CD4-positive, alpha-beta T cell treated with Interleukin-15 for 1 hour (primary cell): ENCODE measurements at places on chromosomes 1 and 21.

DNA sequence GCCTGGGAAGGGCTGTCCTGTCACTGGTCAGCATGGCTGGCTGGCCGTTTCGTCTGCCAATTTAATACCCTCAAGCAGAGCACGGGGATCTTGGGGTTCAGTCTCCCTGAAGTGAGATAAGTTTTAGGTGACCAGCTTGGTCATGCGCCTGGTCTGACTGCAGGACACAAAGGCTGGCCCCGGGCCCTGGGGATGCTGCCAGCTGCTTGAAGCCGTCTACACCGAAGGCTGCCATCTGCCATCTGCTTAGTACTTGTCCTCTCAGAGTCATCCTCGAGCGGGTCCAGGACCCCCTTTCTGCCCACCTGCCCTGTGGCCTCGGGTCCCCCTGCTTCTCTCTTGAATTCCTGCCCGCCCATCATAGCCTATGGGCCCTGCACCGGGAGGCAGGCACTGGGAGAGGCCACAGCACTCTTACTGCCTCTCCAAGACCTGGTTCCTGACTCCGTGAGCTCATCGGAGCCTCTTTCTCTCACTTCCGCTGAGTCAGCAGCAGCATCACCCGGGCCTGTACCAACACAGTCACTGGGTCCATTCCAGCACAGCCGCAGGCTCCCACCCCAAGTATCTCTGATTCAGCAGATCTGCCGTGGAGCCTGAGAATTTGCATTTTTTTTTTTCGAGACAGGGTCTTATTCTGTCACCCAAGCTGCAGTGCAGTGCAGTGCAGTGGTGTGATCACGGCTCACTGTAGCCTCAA, 7.0 kb downstream of the FBLIM1 start:
- DNase-seq = no peak

DNA sequence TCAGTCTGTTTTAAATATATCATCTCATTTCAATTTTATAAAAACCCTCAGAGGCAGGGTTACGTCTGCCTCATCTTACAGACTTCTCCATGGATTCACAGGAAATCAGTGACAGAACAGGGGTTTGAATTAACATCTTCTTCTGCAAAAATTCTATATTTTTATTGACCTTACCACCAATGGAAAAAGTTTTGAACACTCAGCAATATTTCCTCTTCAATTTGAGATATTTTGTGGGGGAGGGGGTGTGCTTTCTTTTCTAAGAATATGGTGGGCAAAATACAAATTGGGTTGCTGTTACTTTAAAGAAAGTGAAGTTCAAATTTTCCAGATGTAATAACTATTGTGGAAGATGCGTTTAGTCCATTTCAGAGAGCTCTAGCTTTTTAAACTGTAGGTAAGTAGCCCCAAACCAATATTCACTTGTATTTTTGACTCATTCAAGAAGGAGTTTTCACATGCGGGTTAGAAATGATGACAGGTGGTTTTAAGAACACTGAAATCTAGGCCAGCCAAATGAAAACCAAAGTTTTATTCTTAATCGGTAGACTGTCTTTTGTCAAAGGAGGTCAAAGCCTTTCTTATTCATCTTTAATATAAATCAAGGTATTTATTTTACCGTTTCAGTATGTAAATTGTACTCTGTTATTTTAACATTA, 17.4 kb downstream of the TGFB2 start:
- no peak for DNase-seq

GRCh38 chr1:227422581-227422980, 104.3 kb upstream of the CDC42BPA start:
- DNase-seq = no peak

- no peak for DNase-seq
These were observed 286.3 kb upstream of the LYPLAL1 start for GRCh38 chr1:218887141-218887925.

DNA sequence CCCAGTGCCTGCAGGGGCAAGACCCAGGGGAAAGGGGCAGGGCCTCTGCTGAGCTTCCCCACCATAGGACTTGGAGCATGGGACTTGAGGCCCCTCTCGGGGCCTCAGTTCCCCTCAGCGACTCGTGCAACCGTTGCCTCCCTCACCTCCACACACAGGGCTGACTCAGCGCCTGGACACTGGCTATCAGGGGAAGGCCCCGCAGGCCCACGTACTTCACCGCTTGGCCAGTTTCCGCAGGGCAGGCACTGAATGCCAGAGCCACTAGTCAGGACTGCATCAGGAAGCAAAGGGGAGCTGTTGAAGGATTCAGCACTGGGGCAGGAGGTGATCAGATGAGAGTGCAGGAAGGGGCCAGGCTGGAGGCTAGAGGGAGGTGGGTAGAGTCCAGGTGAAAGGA, 15.5 kb upstream of the FAM131C start:
- no peak for DNase-seq

DNA sequence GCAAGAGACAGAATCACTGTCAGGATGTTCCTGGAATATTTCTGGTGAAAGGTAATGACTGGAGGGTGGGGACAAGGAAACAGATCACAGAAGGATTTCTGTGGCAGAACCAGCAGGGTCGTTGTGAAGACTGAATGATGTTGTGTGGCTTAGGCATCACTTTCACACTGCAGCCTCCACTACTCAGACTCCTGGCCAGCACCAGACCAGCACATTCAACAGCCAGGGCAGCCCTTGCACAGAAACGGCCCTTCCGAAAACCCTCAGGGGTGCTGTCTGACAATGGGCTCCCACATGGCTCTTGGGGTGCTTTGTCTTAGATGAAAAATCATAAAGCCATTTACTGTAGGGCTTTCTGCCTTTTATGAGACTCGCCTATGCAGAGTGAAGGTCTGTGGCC, 3.8 kb upstream of the RAB7B start:
- no peak for DNase-seq

- no peak for DNase-seq
These were observed 1.1 kb downstream of the ZSWIM5 start for GRCh38 chr1:45205011-45205909.

- no peak for DNase-seq
These were observed 69.0 kb downstream of the PGBD5 start for GRCh38 chr1:230356869-230357794.

- DNase-seq = no peak
These were observed 3.0 kb downstream of the FUBP1 start for GRCh38 chr1:77975907-77976306.

DNA sequence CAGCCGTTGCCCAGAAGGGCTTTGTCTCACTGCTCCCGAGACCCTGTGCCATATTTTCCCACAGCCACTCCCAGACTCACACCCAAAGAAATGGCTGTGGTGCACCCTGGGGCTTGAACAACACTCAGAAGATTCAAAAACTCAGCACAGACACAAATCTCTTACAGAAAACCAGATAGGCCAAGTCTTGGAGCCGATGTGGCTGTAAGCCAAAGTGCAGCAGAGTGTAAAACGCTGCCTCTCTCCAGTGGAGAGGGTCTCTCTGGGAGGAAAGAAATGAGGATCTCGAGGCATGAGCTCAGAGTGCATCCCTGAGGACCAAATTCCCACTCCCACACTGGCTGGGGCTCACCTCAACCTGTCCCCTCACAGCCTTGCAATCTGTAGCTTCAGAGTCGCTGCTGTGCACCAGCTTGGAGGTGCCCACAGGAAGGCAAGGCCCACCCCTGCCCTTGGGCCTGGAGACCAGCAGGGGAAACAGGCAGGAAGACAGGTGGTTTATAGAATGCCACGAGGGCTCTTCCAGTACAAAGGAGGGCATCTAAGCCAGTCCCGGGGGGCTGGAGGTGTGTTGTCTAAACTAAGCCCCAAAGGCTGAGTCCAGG, 171.3 kb upstream of the AJAP1 start:
- DNase-seq = no peak

DNA sequence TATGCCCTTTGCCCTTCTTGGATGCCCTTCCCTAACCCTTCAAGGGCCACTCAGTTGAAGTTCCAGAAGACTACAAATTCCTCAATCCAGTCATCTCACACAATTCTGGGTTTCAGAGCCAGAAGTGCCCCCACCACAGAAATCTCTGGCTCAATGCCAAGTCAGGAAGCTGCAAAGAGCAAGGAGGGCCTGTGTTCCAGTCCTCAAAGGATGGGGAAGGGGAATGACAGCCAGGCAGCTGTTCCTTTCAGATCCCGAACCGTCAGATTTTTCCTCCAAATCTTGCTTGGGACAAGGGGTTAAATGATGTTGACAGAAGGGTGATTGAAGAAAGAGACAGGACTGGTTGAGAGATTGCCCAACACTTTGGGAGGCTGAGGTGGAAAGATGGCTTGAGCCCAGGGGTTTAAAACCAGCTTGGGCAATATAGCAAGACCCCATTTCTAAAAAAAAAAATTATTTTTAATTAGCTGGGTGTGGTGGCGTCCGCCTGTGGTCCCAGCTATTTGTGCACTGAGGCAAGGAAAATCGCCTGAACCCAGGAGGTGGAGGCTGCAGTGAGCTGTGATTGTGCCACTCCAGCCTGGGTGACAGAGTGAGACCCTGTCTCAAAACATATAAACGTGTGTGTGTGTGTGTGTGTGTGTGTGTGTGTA, 716 bp upstream of the HPDL start:
- DNase-seq = no peak

GRCh38 chr1:170840371-170840770, 95.0 kb upstream of the MROH9 start:
- no peak for DNase-seq

GRCh38 chr1:26689504-26689903, 6.3 kb upstream of the ARID1A start:
- no peak for DNase-seq

GRCh38 chr1:94617134-94617805, 75.7 kb upstream of the F3 start:
- DNase-seq = no peak

- DNase-seq = peak; percentile 43
These were observed 18.1 kb downstream of the KNCN start for GRCh38 chr1:46533179-46533864.

DNA sequence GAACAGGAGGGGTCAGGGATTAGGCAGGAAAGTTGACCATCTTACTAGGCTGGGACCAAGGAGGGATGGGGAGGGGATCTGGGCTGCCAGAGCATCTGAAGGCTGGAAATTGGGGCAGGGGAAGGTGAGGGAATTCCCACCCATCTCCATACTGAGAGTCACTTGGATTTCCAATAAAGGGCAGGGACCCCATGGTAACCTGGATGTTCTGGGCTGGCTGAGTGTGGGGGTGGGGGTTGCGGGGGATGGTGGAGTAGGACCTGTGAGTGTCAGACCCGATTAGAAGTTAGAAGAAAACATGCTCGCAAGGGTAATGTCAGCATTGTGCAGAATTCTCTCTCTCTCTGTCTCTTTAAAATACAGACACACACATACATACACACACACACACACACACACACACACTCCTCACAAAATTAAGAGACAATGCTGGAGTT, 40.0 kb upstream of the EPS15 start:
- DNase-seq = no peak

DNA sequence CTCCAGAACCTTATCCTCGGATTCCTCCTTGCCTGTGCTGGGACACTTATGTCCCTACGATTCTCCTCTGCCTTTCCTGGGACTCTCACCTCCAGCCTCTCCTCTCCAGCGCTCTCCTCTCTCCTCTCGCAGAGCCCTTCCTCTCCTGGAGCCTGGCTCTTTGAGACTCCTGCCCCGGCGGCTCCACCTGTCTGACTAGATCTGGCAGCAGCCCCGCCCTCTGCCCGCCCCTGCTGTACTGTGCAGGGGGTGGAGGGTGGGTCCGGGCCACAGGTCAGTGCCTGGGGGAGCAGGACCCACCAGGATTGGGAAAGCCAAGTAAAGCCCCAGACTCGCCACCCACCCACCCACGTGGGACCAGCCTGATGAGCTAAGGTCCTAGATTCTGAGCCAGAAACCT, 1.6 kb downstream of the ELOVL1 start:
- no peak for DNase-seq

GRCh38 chr1:30929944-30930525, 21.5 kb upstream of the SDC3 start:
- DNase-seq = no peak

- no peak for DNase-seq
These were observed 77.6 kb upstream of the CHRM3 start for GRCh38 chr1:239308701-239309333.

- DNase-seq = no peak
These were observed 6.8 kb upstream of the PARK7 start for GRCh38 chr1:7954683-7955082.

GRCh38 chr1:2235300-2235998, 7.3 kb downstream of the SKI start:
- no peak for DNase-seq

DNA sequence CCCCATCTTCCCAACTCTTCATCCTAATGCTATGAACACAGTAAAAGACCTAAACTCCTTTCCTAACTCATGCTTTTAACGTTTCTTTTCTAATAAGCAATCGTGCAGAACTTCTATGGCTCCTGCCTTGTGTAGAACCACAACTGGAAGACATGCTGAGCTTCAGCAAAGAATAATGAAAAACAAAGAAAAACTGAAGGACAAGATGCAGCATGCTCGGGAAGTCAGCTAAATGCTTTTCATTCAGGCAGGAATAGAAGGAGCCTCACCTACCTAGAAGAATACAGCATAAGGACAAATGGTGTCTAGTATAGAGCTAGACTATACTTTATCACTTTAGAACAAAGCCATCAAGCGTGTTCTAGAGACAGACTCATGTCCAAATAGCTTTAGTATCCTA, 45.9 kb downstream of the LUZP1 start:
- DNase-seq = no peak

- no peak for DNase-seq
These were observed 54.4 kb downstream of the NR5A2 start for GRCh38 chr1:200081969-200082245.

GRCh38 chr1:29682919-29683295, 446.6 kb downstream of the PTPRU start:
- no peak for DNase-seq

DNA sequence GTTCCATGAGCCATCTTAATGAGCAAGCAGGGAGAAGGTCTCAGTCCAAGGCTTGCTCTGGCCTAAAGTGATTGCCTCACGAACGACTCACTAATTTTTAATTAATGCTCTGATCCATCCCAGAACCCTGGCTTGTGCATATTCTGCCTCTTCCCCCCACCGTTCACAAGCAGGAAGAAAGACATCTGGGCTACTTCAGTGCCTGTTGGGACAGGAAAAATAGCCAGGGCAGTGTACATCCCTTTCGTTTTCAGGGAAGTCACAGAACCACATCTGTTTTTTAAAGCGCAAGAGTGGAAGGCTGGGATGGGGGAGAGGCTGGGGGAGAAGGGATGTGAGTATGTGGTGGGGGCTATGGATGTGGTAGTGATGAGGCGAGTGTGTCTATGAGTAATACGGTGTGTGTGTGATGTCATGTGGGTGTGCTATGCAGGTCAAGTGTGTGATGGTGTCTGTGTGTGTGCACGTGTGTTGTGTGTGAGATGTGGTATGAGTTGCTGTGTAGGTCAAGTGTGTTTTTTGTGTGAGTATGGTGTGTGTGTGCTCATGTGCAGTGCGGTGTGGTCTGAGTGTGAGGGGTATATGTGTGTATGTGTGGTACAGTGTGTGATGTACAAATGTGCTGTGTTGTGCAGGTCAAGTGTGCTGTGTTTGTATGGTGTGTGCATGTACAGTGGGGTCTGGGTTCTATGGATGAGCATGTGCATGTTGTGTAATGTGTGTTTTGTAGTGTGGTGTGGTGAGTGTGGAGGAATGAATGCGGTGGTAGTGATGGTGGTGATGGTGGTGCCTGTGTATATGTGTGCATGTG, 64.9 kb upstream of the SYT6 start:
- no peak for DNase-seq

GRCh38 chr1:61404597-61405376, 320.2 kb downstream of the TM2D1 start:
- no peak for DNase-seq
